ENCODE measurements at places on chromosomes 1 and 21.

GRCh38 chr1:119052267-119052666 lies 64.1 kb upstream of the TBX15 start:
- no peak for DNase-seq

GRCh38 chr1:83887483-83887882 lies 111.4 kb downstream of the TTLL7 start:
- no peak for DNase-seq

DNA sequence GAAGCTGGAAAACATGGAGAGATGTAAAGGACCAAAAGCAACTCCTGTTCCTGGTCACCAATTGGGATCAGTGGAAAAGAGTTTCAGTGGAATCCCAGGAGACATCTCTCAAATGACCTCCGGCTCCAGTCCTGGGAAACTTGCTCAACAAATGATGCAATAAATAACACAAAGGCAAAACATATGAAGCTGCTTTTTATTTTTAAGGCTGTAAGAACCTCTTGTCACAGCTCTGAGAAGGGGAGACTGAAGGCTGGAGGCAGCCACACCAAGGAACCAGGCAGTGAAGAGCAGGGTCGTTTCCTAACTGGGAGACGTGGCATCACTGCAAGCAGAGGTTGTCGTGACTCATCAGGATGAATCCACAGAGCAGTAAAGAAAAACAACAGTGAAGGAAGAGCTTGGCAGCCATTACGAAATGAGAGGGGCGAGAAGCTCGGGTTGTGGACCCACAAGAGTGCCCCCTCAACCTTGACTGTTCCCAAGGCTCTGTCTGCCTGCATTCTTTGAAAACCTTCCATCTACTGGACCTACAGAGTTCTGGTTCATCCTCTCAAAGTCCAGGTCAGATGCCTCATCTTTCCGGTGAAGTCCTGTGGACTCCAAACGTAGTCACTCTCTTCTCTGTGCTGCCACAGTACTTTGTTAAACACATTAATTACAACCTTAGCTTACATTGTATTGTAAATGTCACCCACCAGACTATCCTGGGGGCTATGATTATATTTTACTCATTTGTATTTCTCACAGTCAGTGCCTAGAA lies 32.1 kb downstream of the JAK1 start:
- DNase-seq, result peak; percentile 86

DNA sequence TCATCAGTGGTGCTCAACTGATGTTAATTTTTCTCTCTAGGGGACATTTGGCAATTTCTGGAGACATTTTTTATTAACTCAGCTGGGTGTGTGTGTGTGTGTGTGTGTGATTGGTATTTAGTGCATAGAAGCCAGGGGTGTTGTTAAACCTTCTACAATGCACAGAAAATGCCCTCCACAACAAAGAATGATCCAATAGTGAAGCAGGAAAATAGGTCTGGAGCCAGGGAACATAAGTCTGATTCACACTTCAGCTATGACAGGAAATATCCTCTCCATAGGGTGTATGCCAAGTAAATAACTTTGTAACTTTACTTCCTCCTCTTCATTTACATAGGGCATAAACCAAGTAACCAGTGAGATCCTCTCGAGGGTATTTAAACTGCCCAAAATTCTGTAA lies 25.1 kb upstream of the TMEM61 start:
- peak; percentile 80 for DNase-seq

- DNase-seq, result no peak
Observed at GRCh38 chr1:219476116-219476515, 136.8 kb downstream of the ZC3H11B start.

DNA sequence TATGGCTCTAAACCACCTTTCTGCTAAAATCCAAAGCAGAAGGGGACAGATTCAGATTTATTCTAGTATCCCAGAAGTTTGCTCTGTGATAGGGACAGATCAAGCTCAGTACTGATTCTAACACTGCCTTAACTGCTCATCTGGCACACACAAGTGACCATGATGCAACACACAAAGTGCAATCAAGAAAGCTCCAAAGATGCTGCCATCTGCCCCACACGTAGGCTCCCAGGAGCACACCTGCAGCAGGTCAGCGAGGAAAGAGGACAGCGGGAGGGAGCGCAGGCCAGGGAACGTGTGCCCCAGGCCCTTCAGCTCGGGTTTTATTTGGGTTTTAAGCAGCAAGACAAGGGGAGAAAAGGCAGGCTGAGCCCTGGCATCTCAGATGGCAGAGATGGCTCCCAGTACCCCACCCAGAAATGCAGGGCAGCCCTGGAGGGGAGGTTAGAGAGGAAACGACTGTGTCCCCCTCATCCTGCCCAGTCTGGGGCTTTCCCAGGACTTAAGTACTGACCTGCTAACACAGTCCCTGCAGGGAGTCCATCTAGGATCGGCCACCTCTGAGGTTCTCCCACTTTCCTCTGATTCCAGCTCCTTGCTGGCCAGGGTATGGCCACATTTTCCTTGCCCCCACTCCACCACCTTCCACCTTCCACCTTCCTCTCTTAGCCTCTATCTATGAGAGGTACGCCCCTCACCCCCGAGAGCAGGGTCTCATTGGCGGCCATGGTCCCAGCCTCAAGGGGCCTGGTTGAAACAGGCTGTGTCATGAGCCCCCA lies 1.2 kb downstream of the TRIM11 start:
- DNase-seq, result no peak

DNA sequence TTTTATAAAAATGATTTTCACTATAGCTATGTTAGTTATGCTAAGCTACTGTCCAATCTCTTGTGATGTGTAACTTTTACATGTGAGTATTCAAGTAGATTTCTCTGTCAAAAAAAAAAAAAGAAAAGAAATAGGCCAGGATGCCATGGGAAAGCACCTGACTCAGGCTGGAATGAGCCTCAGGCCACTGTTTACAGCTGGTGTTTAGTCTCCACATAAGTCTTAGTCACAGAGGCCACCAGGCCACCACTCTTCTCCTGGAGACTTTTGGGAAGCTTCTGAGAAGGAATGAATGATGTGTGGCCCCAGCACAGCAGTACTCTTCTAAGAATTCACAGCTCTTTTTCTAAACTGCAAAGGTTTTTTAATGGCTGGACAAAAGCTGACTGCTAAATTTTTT lies 48.9 kb downstream of the CHML start:
- peak; percentile 96 for DNase-seq

DNA sequence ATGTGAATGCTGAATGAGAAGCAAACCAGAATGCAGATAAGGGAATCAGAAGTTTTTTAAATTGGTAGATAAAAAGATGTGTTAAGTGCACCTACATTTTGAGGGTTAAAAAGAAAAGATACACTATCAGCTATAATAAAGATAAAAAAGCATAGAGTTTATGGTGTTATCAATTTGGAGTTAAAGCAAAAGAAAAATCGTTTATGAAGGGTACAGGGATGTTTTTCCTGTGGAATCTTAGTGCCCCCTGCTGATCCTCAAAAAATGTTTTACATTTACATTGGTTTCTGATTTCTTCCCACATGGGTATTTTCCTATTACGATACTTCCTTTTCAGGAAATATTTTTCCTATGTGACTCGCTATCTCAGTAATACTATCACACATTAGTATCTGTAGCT lies 293.5 kb downstream of the MRPL39 start:
- peak; percentile 18 for DNase-seq

GRCh38 chr1:166911624-166912023 lies 35.6 kb upstream of the TADA1 start:
- DNase-seq, result no peak

Measured in renal cortical epithelial cell (primary cell).